ENCODE measurements at places on chromosomes 1 and 21. TPM values are rescaled to one million over a fixed set of nuclear protein-coding genes. Genes with fewer than 3 reads are reported as not detected.

Gene FCRL5
- not detected for total RNA-seq

Gene ACKR1
- total RNA-seq = 10.5 TPM

Gene FCGR2B
- 3.6 TPM for total RNA-seq

Gene SPRR5
- not detected for total RNA-seq

Gene LINGO4
- not detected for total RNA-seq

Gene GJA9
- total RNA-seq = not detected

Gene C1orf94
- not detected for total RNA-seq

DNA sequence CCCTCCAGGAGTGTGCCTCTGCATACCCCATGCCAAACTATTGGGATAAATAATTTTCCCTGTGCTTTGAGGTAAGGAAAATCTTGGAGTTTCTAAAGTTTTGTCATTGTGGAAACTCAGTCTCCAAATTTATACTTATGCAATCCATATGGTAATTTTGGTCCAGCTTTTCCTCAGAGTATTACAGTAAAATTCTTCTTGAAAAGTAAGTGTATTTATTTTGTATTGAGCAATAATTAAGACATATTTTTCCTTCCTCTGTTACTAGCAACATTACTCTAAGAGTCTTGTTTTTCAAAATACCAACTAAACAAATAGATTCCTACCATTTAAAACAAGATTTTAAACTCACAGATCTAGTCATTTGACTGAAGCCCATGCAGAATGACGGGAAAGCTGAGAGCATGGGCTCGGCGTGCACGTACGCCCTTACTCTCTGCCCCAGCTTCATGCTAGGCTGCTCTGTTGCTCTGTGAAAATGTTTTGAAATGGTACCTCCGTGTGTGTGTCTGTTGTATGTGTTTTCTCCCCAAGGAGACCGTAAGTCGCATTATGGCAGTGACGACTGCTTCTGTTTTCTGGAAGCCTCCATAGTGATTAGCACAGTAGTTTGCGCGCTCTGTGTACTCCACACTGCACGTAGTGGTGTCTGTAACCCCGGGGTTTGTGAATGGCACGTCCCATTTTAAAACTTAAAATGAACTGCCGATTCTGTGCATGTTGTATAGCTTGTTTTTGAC is 165.3 kb downstream of the SDCCAG8 start:
- no peaks in the 10 kb centered on the region for H3K27me3 ChIP-seq
- peak overlapping the region; percentile 56 for H3K27ac ChIP-seq
- H3K36me3 ChIP-seq = peaks cover 13% of the 10 kb centered on the region
- H3K4me1 ChIP-seq = no peaks in the 10 kb centered on the region

- no peaks in the 10 kb centered on the region for H3K27me3 ChIP-seq
- no peak overlapping the region for H3K4me3 ChIP-seq
- peaks cover 42% of the 10 kb centered on the region for H3K4me1 ChIP-seq
Observed at GRCh38 chr1:153549741-153550397, 811 bp upstream of the S100A3 start.

DNA sequence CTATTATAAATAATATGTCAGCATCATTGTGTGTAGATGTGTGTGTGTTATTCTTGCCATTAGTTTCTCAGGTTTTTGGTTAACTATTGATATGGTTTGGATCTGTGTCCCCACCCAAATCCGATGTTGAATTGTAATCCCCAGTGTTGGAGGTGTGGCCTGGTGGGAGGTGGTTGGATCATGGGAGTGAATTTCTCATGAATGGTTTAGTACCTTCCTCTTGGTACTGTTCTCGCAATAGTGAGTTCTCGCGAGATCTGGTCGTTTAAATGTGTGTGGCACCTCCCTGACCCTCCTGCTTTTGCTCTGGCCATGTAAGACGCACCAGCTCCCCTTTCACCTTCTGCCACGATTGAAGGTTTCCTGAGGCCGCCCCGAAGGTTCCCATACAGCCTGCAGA is 9.6 kb upstream of the POFUT2 start:
- H3K4me3 ChIP-seq = no peak overlapping the region
- peaks cover 12% of the 10 kb centered on the region for H3K27me3 ChIP-seq
- H3K27ac ChIP-seq = no peak overlapping the region
- no peak for DNase-seq
- peaks cover 26% of the 10 kb centered on the region for H3K4me1 ChIP-seq
- no peaks in the 10 kb centered on the region for H3K36me3 ChIP-seq

DNA sequence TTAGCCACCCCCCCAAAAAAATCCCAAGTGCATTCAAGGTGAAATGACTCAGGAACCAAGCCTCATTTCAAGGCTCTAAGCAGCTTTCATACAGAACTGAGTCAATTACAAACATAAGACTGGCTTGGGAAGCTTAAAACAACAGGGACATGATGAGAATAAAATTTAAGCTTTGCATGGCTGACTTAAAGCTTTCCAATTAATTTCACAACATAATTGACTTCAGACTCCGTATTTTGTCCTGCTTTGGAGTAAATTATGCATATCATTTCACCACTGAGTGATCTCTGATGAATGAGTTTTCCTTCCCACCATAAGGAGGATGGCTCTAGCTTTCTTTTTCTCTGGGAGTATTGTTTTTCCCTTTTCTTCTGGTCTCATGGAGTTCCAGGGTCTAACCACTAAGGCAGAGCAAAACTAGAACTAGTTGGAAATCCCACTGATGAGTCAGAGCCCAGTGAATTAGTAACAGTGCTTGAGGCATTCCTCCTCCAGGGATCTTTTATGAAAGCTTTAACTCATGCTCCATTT is 72.8 kb downstream of the XCL2 start:
- H3K27me3 ChIP-seq = no peaks in the 10 kb centered on the region
- no peak for DNase-seq
- H3K27ac ChIP-seq = no peak overlapping the region
- H3K4me1 ChIP-seq = peaks cover 47% of the 10 kb centered on the region
- H3K4me3 ChIP-seq = no peak overlapping the region

DNA sequence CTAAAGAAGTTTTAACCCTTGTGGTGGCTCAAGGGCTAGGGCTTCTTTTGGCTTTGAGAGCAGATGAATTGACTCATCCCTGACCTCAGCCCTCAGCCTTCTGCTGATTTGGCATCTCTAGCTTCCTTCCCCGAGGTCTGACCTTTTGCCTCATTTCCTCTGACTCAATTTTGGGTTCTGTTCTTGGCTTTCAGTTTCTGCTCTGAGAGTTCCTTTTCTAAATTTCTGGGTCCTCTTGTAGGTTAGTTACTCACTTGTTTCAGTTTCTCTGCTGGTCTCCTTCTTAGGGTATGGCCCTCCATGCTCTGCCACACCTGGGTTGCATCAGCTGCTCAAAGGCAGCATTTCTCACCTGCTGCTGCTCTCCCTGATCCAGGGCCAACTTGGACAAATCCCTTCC is 19.4 kb downstream of the PDE4B start:
- H3K27me3 ChIP-seq = no peaks in the 10 kb centered on the region
- no peak for DNase-seq
- H3K4me1 ChIP-seq = no peaks in the 10 kb centered on the region
- no peak overlapping the region for H3K27ac ChIP-seq

GRCh38 chr21:36330904-36331303 is 10.9 kb downstream of the MORC3 start:
- no peak overlapping the region for H3K27ac ChIP-seq
- H3K27me3 ChIP-seq = no peaks in the 10 kb centered on the region
- H3K36me3 ChIP-seq = peaks cover 22% of the 10 kb centered on the region
- H3K4me3 ChIP-seq = no peak overlapping the region

DNA sequence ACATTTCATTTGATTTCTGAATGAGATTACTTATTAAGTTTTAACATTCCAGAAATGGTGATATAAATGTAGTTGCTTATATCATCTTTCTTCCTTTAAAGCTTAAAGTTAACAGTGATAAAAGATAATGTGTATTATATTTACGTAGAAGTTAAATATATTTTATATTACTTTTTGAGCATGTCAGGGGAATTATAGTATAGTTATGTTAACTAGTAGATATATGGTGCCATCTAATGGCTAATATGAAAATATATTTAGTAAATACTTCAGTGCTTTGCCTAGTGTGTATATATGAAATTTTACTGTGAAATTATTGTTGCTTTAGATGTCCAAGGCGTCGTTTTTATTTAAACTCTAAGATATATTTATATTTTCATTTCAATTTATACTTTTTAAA is 51.5 kb downstream of the SYT14 start:
- no peak overlapping the region for H3K27ac ChIP-seq
- no peaks in the 10 kb centered on the region for H3K36me3 ChIP-seq
- no peaks in the 10 kb centered on the region for H3K4me1 ChIP-seq
- no peak overlapping the region for H3K4me3 ChIP-seq
- DNase-seq = peak; percentile 3
- peaks cover 16% of the 10 kb centered on the region for H3K27me3 ChIP-seq

GRCh38 chr1:23930270-23930669 is 17.1 kb upstream of the CNR2 start:
- no peak overlapping the region for H3K4me3 ChIP-seq
- no peak overlapping the region for H3K27ac ChIP-seq
- H3K36me3 ChIP-seq = no peaks in the 10 kb centered on the region
- no peaks in the 10 kb centered on the region for H3K4me1 ChIP-seq

DNA sequence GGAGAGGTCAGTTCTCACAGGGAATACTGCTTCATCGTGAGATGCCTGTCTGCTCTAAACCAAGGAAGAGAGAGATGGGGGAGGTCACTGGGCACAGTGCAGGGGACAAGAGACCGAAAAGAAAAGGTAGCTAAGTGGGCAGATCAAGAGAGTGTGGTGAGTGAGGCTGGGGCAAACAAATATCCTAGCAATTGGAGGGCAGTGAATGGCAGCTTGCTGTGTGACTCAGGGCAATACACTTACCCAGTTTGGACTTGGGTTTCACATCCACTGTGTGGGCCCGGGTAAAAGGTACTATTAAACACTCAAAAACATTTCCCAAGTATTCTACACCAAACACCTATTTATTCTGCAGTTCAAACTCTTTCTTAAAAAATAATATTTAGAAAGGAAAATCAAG is 10.2 kb downstream of the PLXNA2 start:
- H3K4me1 ChIP-seq = peaks cover 77% of the 10 kb centered on the region
- DNase-seq = no peak
- H3K27me3 ChIP-seq = no peaks in the 10 kb centered on the region
- no peak overlapping the region for H3K4me3 ChIP-seq
- H3K27ac ChIP-seq = peak overlapping the region; percentile 68

- H3K27me3 ChIP-seq = no peaks in the 10 kb centered on the region
- no peaks in the 10 kb centered on the region for H3K4me1 ChIP-seq
Observed at GRCh38 chr1:12201352-12202189, 28.3 kb upstream of the VPS13D start.

DNA sequence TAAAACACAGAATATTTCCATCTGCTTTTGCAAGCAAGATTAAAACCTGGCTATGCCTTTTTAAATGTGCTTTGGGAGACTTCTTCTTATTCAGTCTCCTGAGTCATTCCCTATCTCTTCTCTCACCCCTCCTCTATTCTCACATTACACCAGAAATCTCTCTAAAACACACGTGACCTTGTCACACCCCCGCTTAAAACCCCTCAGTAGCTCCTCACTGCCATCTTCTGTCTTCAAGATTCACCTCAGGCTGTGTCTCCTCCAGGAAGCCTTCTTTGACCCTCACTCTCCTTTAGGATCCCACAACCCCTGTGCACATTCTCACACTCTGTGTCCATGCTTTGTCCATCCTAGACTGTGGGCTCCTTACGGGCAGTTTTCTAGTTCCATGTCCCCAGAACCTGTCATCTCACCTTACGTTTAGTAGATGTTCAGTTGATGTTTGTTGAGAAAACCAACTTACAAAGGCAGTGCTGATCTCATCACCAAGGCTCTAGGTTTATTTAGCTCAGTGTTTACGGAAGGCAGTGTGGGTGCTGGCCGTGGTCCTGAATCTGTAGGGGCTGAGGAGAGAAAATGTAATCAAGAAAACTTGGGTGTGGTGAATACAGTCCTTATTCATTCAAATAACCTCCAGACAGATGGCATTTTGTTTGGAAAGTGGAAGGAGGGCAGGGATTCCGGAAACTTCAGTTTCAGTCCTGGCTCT is 143.5 kb downstream of the DMRTA2 start:
- DNase-seq = no peak
- no peaks in the 10 kb centered on the region for H3K4me1 ChIP-seq

DNA sequence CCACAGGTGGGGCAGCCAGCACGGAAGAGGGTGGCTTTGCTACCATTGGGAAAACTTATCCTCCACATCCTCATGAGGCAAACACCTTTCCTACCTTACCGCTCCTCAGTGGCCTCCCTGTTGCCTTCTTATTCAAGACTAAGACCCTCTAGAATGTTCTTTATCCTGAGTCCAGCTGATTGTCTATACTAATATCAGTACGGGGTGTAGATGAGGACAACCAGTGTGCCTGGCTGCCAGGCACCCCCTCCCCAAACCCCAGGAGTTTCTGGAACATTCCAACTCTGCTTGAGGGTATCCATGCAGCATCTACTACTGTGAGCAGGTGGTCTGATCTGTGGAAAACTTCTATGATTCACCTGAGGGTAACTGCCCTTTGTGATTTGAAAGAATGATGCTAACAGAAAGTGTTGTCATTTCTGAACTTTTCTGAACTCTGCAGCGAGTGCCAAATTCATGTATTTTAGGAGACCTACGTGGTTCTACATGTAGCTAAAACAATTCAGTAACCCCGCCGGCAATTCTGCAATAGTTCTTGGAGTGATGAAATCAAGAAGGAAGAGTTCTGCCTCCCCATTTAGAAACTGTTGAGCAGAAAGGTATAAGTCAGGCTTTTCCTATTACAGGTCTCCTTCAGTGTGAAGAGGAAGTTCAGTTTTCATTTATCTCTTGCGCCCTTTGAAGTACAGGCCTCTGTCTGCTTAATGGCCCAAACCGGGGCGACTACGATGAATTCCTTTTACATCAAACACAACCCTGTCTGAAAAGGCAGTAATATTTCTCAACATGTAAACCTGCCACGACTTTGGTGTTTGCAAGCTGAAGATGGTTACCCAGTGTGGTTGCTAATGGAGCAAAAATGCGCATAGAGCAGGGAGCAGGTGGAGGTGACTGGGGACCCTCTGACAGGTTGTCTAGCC is 80.4 kb downstream of the RUNX1 start:
- no peak overlapping the region for H3K27ac ChIP-seq
- no peaks in the 10 kb centered on the region for H3K4me1 ChIP-seq
- H3K27me3 ChIP-seq = no peaks in the 10 kb centered on the region
- no peak overlapping the region for H3K4me3 ChIP-seq
- no peaks in the 10 kb centered on the region for H3K36me3 ChIP-seq

DNA sequence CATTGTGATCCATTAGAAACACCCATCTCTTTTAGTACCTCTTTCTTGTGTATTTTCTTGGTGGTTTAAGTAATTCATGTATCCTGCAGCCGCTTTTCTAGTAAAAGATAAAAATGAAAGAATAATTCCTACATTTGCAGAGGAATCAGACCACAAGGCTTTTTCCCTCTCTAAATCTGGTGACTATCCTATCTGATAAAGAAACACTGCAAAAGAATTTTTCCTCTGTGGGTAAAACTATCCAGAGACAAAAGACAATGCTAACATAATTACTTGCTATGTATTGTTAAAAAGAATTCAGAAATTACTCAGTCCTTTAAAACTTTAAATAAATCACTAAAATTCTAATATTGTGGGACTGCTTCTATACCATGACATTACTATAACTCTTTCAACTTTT is 51.0 kb downstream of the PRRX1 start:
- no peak for DNase-seq
- no peaks in the 10 kb centered on the region for H3K4me1 ChIP-seq
- H3K27me3 ChIP-seq = no peaks in the 10 kb centered on the region
- no peak overlapping the region for H3K27ac ChIP-seq
- no peak overlapping the region for H3K4me3 ChIP-seq

GRCh38 chr1:245585252-245585959 is 430.6 kb downstream of the KIF26B start:
- no peak overlapping the region for H3K27ac ChIP-seq
- H3K27me3 ChIP-seq = no peaks in the 10 kb centered on the region
- peaks cover 8% of the 10 kb centered on the region for H3K4me1 ChIP-seq
- DNase-seq = peak; percentile 51
- H3K36me3 ChIP-seq = no peaks in the 10 kb centered on the region
- no peak overlapping the region for H3K4me3 ChIP-seq
